ENCODE measurements at places on chromosomes 5 and 9.

GRCh38 chr9:93422977-93423616 is 28.4 kb upstream of the FAM120A start:
- DNase-seq = no peak
- peaks cover 2% of the 10 kb centered on the region for H3K4me1 ChIP-seq
- H3K36me3 ChIP-seq = peaks cover 15% of the 10 kb centered on the region
- peaks cover 2% of the 10 kb centered on the region for H3K27me3 ChIP-seq

- H3K27ac ChIP-seq = no peak overlapping the region
- H3K36me3 ChIP-seq = peaks cover 12% of the 10 kb centered on the region
- H3K4me1 ChIP-seq = peaks cover 3% of the 10 kb centered on the region
- H3K4me3 ChIP-seq = no peak overlapping the region
- H3K27me3 ChIP-seq = no peaks in the 10 kb centered on the region
Measured at GRCh38 chr9:135565636-135566035, 4.1 kb downstream of the PAEP start.

DNA sequence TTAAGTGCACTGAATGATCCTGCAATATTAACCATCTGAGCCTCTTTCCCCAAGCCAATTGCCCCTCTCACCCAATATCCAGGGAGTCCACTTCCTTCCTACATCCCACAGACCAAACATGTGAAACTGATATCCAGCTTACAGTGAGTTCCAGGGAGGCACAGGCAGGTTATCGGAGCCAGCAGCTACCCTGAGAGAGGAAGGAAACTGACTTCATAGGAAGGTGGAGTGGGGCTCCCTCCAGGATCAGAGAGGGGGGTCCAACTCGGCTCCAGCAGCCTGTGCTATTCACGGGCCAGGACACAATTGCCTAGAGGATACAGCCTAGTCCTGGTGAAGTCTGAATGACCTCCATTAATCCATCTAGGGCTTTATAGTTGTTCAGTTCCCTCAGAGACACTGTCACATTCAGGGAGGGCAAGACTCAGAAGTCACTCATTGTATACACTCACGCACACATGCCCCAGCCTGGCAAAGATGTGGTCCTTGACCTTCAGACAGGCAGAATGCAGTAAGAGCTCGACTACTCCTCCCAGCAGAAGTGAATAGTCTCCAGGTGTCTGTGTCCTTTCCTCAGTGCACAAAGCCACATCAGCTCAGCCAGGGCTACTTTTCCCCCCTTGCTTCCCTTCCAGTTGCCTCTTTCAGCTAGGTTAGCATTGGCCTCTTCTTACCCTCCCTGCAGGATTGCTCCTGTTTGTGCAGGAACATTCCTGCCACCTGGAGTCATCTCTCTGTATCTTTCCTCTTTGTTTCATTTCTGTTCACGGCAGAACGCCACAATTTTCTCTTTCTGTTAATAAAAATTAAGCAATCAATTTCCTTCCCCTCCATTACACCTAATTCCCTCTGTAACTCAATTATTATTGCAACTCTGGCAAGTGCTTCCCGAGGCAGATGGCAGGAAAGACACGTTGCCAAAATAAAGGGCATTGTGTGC is 501.7 kb downstream of the ARHGEF28 start:
- H3K36me3 ChIP-seq = no peaks in the 10 kb centered on the region
- no peak overlapping the region for H3K27ac ChIP-seq
- no peaks in the 10 kb centered on the region for H3K27me3 ChIP-seq
- no peak overlapping the region for H3K4me3 ChIP-seq
- H3K4me1 ChIP-seq = peaks cover 6% of the 10 kb centered on the region
- no peak for DNase-seq

DNA sequence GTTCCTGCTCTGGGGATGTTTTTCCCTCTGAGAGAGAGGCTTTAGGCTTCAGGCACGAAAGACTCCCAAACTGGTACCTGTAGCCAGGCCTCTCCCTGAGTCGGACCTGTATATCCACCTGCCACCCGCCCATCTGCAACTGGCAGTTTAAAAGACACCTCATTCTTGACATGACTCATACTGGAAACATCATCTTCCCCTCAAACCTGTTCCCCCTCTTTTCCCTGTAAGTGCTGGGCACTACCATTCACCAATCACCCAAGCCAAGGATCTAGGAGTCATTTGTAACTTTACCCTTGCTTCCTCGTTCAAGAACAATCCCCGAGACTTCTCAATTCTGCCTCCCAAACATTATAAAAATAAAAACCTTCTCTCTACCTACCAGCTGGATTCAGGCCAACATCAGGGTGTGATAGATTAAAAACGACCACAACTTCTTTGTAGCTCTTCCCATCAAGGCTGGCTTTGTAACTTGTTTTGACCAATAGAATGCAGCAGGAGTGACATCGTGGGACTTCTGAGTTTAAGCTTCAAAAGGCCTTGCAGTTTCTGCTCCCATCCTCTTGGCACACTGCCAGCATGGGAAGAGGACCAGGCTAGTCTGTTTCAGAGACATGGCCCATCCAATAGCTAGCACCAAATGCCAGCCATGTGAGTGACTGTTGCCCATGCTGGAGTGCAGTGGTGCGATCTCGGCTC is 1.8 kb upstream of the WDR31 start:
- peaks cover 5% of the 10 kb centered on the region for H3K4me1 ChIP-seq
- no peak for DNase-seq
- H3K4me3 ChIP-seq = no peak overlapping the region
- no peaks in the 10 kb centered on the region for H3K36me3 ChIP-seq

DNA sequence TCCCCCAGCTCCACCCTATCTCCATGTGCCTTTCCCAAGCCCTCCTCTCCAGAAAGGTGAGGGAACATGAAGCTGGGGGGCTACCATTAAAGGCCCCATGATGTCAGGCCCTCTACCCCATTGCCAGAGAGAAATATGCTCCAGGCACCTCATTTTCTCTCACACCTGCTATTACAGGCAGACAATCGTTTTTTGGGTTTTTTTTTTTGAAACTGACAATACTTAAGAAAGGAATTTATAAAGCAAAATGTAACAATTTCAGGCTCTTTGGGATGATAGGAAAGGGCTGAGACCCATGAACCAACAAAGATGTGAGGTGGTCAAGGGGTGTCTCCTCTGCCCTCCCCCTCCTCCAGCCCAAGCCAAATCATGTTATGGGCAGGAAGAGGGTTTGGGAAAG is 1.5 kb upstream of the GFRA3 start:
- DNase-seq = no peak
- peaks cover 48% of the 10 kb centered on the region for H3K27me3 ChIP-seq
- H3K4me1 ChIP-seq = peaks cover 10% of the 10 kb centered on the region
- H3K27ac ChIP-seq = no peak overlapping the region

DNA sequence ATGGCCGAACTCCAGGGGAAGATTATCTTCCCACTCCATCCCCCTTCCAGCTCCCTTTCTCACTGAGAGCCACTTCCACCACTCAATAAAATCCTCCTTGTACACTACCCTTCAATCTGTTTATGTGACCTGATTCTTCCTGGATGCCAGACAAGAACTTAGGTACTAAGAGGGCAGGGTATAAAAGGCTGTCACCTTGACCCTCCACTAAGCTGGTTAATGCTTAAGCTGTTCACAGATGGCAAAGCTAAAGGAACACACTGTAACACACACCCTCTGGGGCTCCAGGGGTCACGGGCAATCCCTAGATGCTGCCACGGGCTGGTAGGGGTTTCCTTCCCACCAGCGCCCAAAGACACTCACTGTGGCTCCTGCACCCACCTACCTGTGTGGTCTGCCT is 58.6 kb upstream of the IL6ST start:
- no peak for DNase-seq
- no peaks in the 10 kb centered on the region for H3K36me3 ChIP-seq
- no peak overlapping the region for H3K27ac ChIP-seq

- no peaks in the 10 kb centered on the region for H3K36me3 ChIP-seq
- no peaks in the 10 kb centered on the region for H3K27me3 ChIP-seq
- no peak overlapping the region for H3K27ac ChIP-seq
- DNase-seq = no peak
Measured at GRCh38 chr5:116415182-116415581, 159.4 kb downstream of the SEMA6A start.

DNA sequence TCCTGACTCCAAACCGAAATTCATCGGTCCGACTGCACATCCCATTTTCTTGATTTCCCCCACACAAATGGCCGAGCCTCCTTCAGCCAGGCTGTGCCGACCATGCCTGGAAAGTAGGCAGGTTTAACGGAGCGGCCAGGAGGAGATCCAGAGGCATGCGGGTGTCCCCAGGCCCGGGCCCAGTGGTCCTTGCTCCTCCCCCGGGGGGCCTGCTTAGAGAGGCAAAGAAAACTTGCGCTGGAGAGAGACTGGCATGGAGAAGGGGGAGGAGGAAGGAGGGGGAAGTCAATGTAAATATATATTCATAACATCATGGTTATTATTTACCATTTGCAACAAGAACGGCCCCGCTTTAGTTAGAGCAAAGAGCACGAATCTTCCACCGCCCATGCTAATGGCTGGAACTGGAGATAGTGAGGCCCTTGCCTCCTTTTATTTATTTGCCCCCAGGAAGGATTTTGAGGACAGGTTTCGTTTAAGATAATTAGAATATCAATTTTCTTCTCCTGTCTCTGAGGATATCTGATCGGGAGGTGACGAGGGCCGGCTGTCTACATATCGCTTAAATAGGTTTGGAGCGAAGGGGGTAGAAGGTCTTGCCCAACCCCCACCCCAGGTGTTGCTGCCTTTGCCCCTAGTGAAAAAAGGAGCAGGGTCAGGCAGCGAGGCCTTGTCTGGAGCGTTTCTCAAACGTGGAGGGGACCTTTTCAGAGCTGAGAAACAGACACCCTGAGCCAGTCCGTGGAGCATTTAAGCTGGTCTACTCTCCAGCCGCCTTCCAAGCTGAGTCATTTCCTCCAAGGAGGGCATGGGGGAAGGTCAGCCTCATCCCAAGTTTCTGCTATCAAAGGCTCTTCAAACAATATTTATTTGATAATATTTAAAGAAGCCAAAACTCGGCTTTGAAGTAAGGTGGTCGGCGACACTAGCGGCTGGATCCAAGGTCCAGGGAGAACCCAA is 2.5 kb downstream of the BARHL1 start:
- peaks cover 99% of the 10 kb centered on the region for H3K27me3 ChIP-seq
- peak overlapping the region; percentile 25 for H3K4me3 ChIP-seq
- peaks cover 54% of the 10 kb centered on the region for H3K4me1 ChIP-seq
- no peak for DNase-seq

DNA sequence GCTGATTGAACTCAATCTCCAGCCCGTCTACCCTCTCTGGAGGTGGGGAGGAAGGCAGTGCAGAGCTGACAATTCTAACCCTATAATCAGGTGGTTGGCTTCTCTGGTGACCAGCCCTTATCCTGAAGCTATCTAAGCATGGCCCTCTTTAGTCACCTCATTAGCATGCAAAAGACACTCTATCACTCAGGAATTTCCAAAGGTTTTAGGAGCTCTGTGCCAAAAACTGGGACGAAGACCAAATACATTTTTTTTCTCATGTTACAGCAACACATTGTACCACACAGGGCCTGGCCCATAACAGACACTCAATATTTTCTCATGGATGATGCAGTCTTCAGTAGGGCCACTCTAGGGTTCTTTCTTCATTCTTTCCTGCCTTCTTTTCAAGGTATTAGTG is 118.8 kb upstream of the VLDLR start:
- no peak overlapping the region for H3K27ac ChIP-seq
- peaks cover 8% of the 10 kb centered on the region for H3K4me1 ChIP-seq
- H3K4me3 ChIP-seq = no peak overlapping the region
- no peaks in the 10 kb centered on the region for H3K36me3 ChIP-seq

- 0 out of 2 replicates have a peak, but pooled peaks cover 3% of the 10 kb centered on the region for H3K36me3 ChIP-seq
- no peaks in the 10 kb centered on the region for H3K27me3 ChIP-seq
- H3K4me1 ChIP-seq = no peaks in the 10 kb centered on the region
- no peak overlapping the region for H3K4me3 ChIP-seq
- DNase-seq = no peak
Measured at GRCh38 chr5:146291421-146292074, 47.1 kb upstream of the POU4F3 start.

DNA sequence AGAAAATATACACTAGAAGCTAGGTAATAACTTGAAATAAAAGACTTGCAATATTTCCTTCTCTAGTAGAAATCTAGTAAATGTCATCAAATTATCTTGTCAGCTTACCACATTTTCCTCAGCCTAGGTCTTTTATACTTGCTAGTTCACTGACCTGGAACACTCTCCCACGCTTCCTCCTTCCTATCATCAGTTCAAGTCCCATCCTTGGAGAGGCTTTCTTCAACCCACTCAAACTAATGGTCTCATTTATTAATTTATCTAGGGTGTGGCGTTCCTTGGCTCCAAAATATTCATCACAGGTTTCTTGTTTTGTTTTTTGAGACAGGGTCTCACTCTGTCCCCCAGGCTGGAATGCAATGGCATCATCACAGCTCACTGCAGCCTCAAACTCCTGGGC is 2.9 kb downstream of the FAM13B start:
- 0 out of 2 replicates have a peak, but pooled peaks cover 2% of the 10 kb centered on the region for H3K36me3 ChIP-seq
- DNase-seq = no peak

GRCh38 chr5:43041669-43042175 is 1.6 kb upstream of the ANXA2R start:
- H3K27me3 ChIP-seq = peaks cover 93% of the 10 kb centered on the region
- no peak overlapping the region for H3K27ac ChIP-seq

- no peaks in the 10 kb centered on the region for H3K36me3 ChIP-seq
- no peak overlapping the region for H3K27ac ChIP-seq
- no peaks in the 10 kb centered on the region for H3K27me3 ChIP-seq
Measured at GRCh38 chr5:135094339-135095051, 60.5 kb upstream of the PITX1 start.

DNA sequence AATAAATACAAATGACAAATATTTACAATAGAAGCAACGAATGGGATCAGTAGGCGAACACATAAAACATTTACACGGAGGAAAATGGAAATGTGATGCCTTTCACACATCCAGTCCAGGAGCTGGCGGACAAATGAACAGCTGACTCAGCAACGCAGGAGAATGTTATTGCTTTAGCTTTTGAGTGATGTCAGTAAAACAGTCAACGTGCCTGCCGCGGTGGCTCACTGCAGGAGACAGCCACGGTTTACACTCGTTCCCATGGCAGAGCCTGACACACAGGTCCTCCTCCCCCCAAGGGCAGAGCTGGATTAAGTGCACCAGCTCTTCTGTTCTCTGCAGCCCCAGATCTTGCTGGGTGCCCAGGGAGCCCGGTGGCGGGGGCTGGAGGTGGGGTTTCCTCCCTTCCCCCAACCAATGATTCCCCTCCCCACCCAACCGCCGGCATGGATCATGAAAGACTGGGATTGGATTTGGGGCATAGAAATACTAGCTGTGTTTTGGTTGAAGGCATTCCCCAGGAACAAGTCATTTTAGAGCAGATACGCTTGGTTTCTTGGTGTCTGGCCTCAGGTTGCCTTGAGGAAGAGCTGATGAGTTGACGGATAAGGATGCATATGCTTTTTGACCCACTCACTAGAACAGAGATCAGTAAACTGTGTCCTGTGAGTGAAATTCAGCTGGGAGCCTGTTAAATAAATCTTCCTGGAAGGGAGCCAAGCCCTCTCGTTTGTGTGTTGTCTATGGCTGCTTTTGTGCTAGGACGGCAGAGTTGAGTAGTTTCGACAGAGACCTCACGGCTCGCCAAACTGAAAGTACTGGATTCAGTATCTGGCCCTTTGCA is 12.5 kb downstream of the STC2 start:
- H3K4me3 ChIP-seq = no peak overlapping the region
- peaks cover 16% of the 10 kb centered on the region for H3K27me3 ChIP-seq
- peaks cover 42% of the 10 kb centered on the region for H3K4me1 ChIP-seq
- peak overlapping the region; percentile 91 for H3K27ac ChIP-seq
- DNase-seq = no peak

- no peak overlapping the region for H3K4me3 ChIP-seq
- no peak overlapping the region for H3K27ac ChIP-seq
- DNase-seq = no peak
- peaks cover 14% of the 10 kb centered on the region for H3K4me1 ChIP-seq
- no peaks in the 10 kb centered on the region for H3K36me3 ChIP-seq
Measured at GRCh38 chr5:99587983-99588382, 659.2 kb upstream of the CHD1 start.

Data from WTC11 (cell line).